Gastroesophageal sphincter (tissue), 4 donors: ENCODE measurements at places on chromosomes 12 and 14. TPM values are rescaled to one million over a fixed set of nuclear protein-coding genes. Genes with fewer than 3 reads are reported as not detected.

GRCh38 chr14:84591827-84592445 lies 938.0 kb upstream of the FLRT2 start:
- H3K4me1 ChIP-seq, result no peaks in the 10 kb centered on the region
- H3K27me3 ChIP-seq, result no peaks in the 10 kb centered on the region
- no peak overlapping the region for H3K27ac ChIP-seq

DNA sequence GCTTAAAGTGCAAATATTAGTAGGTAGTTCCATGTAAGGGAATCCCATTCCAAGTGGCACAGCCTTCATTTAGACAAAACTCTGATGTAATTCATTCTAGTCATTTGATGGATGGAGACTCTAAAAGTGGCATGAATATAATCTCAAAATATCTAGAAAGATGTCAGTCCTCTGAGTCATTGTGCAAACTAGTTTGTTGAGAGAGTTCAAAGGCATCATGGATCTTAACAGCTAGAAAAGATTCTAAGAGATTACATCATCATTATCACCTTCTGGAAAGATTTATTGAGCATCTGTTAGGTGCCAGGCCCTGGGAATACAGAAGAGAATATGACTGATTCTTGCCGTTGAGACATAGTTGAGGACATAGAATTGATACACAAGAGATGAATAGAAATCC lies 30.7 kb downstream of the CRADD start:
- H3K36me3 ChIP-seq, result no peaks in the 10 kb centered on the region
- no peaks in the 10 kb centered on the region for H3K27me3 ChIP-seq
- H3K4me3 ChIP-seq, result no peak overlapping the region

GRCh38 chr12:6987956-6988553 lies 17.3 kb downstream of the EMG1 start:
- no peaks in the 10 kb centered on the region for H3K36me3 ChIP-seq
- ATAC-seq, result peak; percentile 89
- H3K27ac ChIP-seq, result peak overlapping the region; percentile 66
- H3K4me1 ChIP-seq, result peaks cover 2% of the 10 kb centered on the region
- H3K27me3 ChIP-seq, result no peaks in the 10 kb centered on the region
- H3K4me3 ChIP-seq, result no peak overlapping the region

- no peak overlapping the region for H3K27ac ChIP-seq
- H3K27me3 ChIP-seq, result peaks cover 23% of the 10 kb centered on the region
- H3K4me1 ChIP-seq, result no peaks in the 10 kb centered on the region
- H3K4me3 ChIP-seq, result no peak overlapping the region
- no peak for ATAC-seq
- H3K36me3 ChIP-seq, result no peaks in the 10 kb centered on the region
Observed at GRCh38 chr12:47946413-47947323, 16.7 kb upstream of the TMEM106C start.

DNA sequence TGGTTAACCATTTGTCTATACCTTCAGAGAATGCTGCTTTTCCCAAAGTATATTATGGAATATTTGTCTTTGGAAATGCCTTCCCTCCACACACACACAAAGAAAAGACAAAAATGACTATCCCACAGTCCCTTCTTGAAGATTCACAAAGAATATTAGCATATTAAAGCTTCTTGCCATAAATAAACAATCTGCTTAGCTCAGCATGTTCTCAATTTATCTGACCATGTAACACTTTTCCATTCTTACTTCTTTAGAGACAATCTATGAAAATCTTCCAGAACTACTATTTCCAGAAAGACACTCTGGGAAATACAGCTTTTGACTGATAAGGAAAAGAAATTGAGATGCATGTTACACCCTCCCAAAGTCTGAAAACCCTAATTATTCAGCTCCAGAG lies 58.9 kb upstream of the OVCH1 start:
- H3K4me3 ChIP-seq, result no peak overlapping the region
- H3K4me1 ChIP-seq, result peaks cover 2% of the 10 kb centered on the region
- ATAC-seq, result no peak
- no peak overlapping the region for H3K27ac ChIP-seq
- H3K36me3 ChIP-seq, result peaks cover 18% of the 10 kb centered on the region

DNA sequence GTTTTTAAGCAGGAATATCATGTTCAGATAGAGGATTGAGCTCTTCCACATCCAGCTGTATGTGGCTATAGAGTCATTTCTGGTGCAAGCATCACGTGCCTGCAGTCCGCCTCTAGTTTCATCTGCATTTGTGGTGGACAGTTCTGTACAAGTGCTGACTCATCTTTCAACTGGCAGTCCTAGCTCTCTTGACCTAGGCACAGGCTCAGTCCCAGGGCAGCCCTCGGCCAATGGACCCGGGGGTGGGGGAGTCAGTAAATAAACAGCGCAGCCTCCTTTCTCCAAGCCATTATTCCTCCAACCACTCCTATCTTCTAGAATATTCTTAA lies 41.8 kb upstream of the FRMD6 start:
- no peak overlapping the region for H3K4me3 ChIP-seq
- no peak for ATAC-seq
- H3K36me3 ChIP-seq, result no peaks in the 10 kb centered on the region

DNA sequence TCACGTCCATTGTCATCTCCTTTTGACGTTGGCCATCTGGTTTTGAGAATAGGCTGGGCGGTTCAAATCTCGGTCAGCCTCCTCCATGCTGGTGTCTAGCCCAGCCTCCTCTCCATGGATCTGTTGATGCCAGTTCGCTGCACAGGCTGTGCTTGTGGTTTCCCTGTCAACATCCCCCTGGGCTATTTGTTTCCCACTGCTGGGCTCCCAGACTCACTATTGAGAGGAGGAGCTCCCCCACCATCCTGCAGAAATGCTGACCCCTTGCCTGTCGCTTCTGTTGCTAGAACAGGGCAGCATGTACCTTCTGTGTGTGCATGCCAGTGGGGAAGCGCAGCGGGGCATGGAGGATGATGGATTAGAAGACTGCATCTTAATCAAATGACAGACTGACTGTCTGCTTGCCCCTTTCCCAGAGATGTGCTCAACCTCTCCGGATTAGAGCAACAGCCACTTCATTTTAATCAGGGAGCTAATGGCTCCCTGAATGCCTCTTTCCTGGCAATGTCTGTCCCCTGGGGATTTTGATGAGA lies 170.5 kb downstream of the TSPAN9 start:
- ATAC-seq, result no peak
- H3K4me3 ChIP-seq, result no peak overlapping the region
- H3K27ac ChIP-seq, result no peak overlapping the region
- H3K27me3 ChIP-seq, result no peaks in the 10 kb centered on the region
- peaks cover 12% of the 10 kb centered on the region for H3K4me1 ChIP-seq

DNA sequence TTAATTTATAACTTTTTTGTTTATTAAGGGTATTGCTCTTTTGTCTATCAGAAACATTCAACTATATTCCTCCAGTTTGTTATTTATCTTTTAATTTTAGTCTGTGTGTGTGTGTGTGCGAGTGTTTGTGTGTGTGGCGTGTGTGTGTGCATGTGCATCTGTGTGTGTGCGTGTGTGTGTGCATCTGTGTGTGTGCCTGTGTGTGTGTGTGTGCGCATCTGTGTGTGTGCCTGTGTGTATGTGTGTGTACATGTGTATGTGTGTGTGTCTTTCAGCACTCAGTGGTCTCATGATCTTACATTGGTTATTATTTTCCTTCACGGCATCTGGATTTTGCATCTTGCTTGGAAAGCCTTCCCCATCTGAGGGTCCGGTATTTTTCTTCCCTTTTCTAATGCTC lies 281.1 kb upstream of the RTL1 start:
- no peak overlapping the region for H3K27ac ChIP-seq
- peaks cover 17% of the 10 kb centered on the region for H3K27me3 ChIP-seq
- no peaks in the 10 kb centered on the region for H3K36me3 ChIP-seq
- H3K4me1 ChIP-seq, result no peaks in the 10 kb centered on the region
- no peak overlapping the region for H3K4me3 ChIP-seq

- H3K27me3 ChIP-seq, result no peaks in the 10 kb centered on the region
- ATAC-seq, result no peak
- peaks cover 11% of the 10 kb centered on the region for H3K36me3 ChIP-seq
- no peak overlapping the region for H3K4me3 ChIP-seq
Observed at GRCh38 chr12:58882826-58883225, 37.5 kb downstream of the LRIG3 start.

DNA sequence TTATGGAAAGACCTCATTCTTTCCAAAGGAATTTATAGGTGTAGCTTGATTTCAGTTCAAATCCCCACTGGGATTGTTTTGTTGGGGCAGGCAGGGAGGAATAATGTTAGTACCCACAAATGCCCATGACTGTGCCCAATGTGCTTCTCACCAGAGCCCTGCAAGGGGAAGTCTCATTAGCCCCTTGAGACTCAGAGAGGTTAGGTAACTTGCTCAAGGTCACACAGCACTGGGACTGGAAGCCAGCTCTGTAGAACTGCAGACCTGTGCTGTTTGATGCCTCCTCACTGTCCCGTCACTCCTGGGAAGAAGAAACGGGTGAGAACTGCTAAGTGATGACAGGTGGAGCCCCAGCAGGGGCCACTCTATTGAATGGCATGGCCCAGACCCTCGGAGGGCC lies 8.9 kb downstream of the ANKRD9 start:
- H3K36me3 ChIP-seq, result no peaks in the 10 kb centered on the region
- no peaks in the 10 kb centered on the region for H3K27me3 ChIP-seq
- no peak for ATAC-seq
- H3K27ac ChIP-seq, result peak overlapping the region; percentile 82
- no peaks in the 10 kb centered on the region for H3K4me1 ChIP-seq
- H3K4me3 ChIP-seq, result no peak overlapping the region

- no peak overlapping the region for H3K4me3 ChIP-seq
- H3K27ac ChIP-seq, result no peak overlapping the region
- H3K36me3 ChIP-seq, result no peaks in the 10 kb centered on the region
- no peak for ATAC-seq
- no peaks in the 10 kb centered on the region for H3K27me3 ChIP-seq
Observed at GRCh38 chr12:9973949-9974348, 2.7 kb downstream of the CLEC12A start.

DNA sequence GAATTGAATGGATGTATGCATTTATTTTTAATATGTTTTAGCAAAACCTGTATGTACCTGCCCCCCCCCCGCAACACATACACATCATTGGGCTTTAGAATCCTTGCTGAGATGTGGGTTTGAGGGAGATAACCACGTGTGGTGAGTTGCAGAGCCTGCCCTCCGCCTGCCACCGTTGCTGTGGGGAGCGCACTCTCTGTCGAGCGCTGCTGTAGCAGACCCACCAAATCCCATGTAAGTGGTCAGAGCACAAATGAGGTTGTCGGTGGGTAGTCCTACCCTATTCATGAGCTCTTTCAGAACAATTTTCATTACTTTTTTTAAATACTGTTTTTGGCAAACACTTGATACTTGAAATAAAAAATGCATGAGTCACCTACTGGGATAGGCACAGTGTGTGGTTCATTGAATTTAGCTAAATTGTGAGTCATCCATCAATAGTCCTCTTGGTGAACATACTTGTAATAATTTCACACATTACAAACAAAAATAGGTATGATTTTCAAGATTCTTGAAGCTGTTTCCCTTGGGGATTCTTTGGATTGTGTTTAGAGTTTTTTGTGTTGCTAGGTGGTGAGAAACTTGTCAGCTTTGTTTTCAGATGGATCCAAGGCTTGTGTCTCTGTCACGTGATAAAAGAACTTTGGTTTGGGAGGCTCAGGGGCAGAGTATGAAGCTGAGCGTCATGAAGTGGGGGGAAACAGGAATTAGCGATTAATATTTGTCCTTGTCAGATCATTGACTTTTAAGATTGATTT lies 107.6 kb downstream of the PTCSC3 start:
- H3K4me1 ChIP-seq, result peaks cover 6% of the 10 kb centered on the region
- no peaks in the 10 kb centered on the region for H3K36me3 ChIP-seq

DNA sequence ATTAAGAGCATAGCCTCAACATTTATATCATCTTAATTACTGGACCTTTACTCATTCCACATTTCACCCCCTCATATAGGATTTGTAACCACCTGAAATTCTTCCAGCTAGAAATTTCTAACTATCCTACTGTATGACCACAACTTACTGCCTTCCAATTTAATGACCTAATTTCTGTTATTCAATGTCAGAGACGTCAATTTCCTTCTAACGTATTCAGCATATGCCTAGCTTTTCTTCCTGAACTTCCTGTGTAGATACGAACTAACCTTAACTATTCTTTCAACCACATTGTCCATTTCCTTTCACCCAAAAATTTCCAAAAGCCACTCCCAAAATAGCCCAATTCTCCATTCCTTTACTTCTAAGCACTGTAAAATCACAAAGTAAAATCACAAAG lies 108.0 kb downstream of the EEA1 start:
- no peak overlapping the region for H3K27ac ChIP-seq
- no peaks in the 10 kb centered on the region for H3K4me1 ChIP-seq
- peaks cover 42% of the 10 kb centered on the region for H3K36me3 ChIP-seq
- H3K4me3 ChIP-seq, result no peak overlapping the region

DNA sequence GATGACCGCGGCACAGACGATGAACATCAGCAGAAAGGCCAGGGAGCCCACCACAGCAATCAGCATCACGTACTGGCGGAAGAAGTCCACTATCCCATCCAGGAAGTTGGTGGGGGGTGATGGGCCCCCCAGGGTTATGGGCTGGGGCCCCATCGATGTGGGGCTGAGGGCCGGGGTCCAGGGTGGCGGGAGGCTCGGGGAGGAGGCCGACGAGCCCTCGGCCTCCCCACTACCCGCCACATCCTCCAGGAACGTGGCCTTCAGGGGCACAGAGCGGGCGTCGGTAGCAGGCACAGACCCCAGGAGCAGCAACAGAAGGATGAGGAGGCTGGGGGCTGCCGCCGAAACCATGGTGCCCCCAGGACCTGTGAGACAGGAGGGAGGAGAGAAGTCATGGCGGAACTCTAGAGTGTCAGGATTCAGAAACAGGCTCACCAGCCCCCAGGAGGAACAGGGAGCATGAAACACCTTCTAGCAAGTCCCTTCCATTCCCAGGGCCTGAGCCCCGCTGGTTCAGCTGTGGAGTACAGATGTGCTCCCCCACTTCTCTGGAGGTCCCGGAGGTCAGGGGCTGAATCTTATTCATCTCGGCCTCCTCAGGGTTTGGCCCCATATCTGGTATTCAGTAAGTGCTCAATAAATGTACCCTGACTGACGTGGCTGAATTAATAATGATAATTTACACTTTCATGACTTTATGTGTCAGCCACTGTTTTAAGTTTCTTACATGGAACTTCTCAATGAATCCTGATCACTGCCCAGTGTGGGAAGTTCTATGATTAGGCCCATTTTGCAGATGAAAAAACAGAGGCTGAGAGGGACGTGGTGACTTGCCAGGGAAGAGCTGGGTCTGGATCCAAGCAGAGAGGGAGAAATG lies 5.6 kb downstream of the TMEM119 start:
- H3K36me3 ChIP-seq, result no peaks in the 10 kb centered on the region
- no peaks in the 10 kb centered on the region for H3K4me1 ChIP-seq
- H3K27ac ChIP-seq, result no peak overlapping the region
- no peak for ATAC-seq

DNA sequence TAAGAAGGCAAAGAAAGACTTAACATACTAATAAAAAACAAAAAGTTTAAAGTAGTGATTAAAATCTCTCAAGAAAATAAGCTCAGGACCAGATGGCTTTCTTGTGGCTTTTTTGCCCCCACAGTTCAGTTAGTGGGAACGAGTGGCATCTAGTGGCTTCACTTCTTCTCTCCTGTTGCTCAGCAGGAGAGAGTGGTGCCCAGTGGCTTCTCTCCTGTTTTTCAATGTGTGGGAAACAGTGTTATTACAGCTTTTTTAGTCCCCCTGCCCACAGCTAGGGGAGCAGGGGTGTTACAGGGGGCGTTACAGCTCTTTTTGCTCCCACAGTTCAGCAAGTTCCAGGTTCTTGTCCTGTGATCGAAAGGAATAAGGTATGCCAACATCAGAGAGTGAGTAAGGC lies 135.2 kb downstream of the RERGL start:
- no peaks in the 10 kb centered on the region for H3K4me1 ChIP-seq
- no peak overlapping the region for H3K27ac ChIP-seq
- ATAC-seq, result no peak

The KRT5 gene
- 4.6 TPM for total RNA-seq

The SPTB gene
- total RNA-seq, result 0.62 TPM

The CCDC38 gene
- total RNA-seq, result not detected

The SRRM4 gene
- not detected for total RNA-seq

The PRPH gene
- total RNA-seq, result 6.1 TPM
